ENCODE measurements at places on chromosomes 16 and 17.

- peak; percentile 55 for DNase-seq
These were observed 8.2 kb downstream of the POLR2C start for GRCh38 chr16:57470711-57471110.

DNA sequence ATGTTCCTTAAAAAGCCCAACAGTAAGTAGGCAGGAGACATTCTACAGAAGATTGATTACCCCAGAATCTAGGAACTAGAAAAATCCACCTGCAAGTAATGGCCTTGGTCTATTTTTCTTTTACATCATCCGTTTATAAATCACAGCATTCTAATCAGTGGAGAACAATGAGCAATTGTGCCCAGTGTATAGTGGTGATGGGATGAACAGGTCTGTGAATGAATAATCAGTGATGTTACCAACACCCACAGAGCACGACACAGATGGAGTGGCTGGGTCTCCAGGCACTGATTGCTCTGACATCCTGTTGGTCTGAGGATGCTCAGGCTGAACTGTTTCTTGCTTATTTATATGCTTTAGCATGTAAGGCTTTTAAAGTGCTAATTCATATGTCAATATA, 1251.2 kb upstream of the CDH8 start:
- no peak for DNase-seq

- DNase-seq: peak; percentile 91
These were observed 67.9 kb downstream of the HIC1 start for GRCh38 chr17:2122641-2123302.

DNA sequence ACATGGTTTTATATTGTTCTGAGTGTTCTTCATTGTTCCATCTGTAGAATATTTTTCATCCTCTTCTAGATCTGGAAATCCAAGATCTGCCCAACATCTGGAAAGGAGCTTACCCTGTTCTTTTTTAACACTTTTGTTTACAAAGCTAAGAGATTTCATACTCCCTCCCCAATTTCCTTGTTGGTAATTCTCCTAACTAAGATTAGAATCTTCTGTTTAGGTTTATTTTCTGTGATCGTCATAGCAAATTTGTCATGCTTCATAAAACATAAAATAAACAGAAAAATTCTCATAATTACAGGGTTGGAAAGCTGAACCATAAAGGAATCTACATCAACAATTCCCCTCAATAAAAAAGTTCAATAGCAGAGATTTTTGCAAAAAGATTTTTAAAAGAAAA, 580.3 kb upstream of the CA10 start:
- DNase-seq: no peak
